ENCODE measurements at places on chromosomes 5 and 9.

- DNase-seq, result no peak
These were observed 11.1 kb upstream of the NEUROG1 start for GRCh38 chr5:135546912-135547311.

- DNase-seq, result no peak
These were observed 4.8 kb upstream of the ARAP3 start for GRCh38 chr5:141686648-141687416.

DNA sequence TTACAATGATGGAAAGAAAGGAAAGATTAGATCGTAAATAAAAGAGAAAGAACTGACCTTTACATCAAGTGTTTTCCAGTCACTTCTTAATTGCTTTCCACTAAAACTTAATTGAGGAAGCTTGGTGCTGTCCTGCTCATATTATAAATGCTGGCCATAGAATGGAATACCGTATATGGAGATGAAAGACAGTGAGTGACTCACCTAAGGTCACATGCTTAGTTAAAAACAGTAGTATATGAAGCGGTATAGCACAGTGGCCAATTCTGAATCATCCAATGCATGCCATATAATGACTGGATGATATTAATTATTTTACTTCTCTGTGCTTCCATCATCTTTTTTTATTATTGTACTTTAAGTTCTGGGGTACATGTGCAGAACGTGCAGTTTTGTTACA lies 482.4 kb upstream of the SGCD start:
- no peak for DNase-seq

- DNase-seq, result no peak
These were observed 3.1 kb downstream of the CYSTM1 start for GRCh38 chr5:140178086-140178410.

DNA sequence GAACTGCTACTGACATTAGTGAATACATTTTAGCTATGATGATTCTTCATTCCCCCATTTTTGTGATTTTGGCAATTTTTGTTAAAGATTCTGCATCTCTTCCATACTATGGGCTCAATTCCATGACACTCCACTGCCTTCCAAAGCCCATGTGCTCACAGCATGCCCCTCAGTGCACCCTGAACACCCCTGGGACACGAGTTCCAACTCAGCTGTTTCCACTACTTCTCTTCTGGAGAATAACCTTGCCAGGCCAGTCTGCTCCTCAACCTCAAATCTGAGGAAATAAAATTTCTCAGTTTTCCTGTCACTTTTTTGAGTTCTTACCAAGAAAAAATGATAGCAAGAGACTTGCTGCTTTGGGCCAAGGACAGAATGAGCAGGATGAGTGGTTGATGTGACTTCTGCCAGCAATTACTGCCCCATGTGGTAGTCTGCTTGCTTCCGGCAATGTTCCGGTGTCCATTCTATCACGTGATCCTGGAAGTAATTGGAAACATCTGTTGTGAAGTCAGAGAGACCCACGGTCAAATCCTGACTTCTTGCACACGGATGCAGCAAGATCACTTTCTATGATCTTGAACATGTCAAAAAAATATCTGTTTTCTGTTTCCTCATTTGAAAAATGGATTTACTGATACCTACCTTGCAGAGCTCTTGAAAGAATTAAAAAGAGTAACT lies 58.3 kb downstream of the EGFLAM start:
- DNase-seq, result no peak

- DNase-seq, result no peak
These were observed 449 bp upstream of the ADCY2 start for GRCh38 chr5:7395432-7395946.

DNA sequence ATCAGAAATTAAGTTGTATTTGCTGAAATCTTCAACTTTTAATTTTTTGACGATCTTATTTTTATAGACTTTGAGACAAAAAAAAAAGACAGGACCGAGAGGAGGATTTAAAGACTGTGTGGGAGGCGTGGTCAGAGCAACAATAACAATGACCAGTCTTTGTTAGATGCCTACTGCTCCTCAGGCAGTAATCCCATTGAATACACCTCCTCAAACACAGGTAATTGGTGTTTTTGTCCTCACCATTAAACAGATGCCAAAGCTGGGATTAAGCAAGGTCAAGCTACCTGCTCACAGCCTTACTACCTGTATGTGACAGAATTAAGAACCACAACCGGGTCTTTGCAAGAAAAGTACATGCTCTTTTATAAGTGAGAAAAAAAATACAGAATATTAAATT lies 233.3 kb upstream of the GRAMD2B start:
- no peak for DNase-seq

DNA sequence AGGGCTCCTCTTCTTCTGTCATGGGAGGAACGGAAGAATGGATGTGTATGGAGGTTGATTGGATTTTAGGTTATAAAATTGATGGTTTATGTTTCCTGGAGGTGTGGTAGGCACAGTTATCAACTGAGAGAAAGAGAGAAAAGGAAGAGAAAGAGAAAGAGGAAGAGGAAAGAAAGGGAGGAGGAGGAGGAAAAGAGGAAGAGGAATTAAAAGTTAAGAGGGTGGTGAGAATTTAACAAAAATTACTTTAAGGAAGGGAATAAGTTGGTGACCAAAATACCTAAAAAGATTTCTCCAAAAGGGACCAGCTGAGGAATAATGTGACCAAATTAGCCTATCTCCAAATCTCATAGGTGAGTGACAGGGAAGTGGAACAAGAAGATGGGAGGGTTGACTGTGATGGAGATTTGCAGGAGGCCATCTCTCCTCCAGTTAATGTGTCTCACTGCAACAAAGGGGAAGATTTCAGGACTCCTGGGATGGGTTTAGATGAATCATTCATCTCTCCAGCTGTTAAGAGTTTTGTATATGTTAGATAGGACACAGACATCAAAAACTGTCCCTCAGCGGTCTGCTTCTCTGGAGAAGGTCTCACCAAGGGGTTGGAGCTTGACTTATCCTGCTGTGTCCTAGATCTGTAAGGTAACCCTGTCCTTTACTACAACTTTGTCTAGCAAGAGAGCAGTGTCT lies 76.0 kb upstream of the TMC1 start:
- no peak for DNase-seq

- DNase-seq, result no peak
These were observed 52.3 kb downstream of the GGTA1 start for GRCh38 chr9:121447321-121447834.

DNA sequence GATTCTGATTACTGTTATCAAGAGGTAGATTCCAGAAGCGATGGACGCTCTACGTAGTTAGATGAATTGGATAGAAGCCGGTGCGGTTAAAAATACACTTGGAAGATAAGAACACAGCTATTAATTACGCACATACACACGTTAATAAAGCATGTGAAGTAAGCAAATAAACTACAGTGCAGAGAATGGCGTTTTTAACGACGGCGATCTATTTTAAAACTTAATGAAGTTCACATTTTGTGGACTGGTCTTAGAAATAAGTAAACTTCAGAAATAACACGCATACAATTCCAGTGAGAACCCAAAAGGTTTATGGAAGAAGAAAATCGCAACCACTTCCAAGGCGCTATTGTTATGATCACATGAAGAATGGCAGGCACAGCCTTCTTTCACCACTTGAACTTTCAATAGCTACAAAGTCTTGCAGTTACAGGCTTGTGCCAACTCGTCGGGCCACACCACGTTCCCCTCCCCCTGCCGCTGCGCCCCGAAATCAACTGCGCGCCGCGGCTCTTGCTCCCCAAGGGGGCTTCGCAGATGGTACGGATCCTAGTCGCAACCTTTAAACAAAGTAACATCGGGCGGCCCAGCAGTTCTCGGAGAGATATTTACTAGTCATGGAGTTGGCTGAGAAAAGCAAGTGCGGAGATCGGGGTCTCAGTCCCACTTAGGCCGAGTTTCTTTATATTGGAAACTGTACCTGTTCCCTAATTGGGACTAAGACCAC lies 866 bp upstream of the SEMA6A start:
- peak; percentile 75 for DNase-seq

DNA sequence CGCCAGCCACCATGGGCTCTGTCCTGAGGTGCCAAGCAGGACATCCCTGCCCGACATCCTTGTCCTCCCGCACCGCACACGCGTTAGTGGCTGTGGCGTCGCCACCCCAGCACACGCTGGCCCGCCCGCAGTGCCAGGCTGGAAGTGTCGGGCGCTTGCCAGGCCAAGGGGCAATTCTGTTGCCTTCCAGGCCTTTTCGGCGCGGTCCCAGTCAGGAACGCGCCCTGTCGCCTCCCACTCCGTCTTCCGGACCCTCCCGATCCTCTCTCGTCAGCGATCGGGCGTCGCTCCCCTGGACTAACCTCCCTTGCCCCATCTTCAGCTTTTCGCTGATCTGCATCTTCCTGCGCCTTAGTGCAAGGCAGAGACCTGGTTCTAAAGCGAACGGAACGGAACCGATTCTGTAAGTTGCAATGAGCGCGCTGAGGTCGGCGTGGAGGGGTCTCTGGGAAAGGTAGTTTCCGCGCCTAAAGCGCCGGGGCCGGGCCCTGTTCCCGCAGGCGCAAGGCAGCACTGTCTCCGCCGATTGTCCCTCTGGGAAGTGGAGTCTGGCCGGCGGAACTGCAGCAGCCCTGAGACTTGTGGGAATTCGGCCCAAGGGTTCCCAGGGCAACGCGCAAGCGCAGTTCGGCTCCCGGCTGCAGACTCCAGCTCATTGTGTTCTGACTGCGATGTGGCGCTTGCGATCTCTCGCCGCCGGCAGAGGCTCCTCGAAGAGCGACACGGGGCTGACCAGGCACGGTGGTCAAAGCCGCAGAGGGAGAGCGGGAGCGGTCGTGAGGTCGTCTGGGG lies at the start of gene ZNF454:
Gene ZNF454, plus strand, starts transcription at position 630 of the 792 bp plus-strand sequence. CDS start 1,594 bp downstream, outside the sequence.
- DNase-seq, result peak; percentile 98

GRCh38 chr5:113118298-113118697 lies 141.7 kb downstream of the DCP2 start:
- DNase-seq, result no peak

DNA sequence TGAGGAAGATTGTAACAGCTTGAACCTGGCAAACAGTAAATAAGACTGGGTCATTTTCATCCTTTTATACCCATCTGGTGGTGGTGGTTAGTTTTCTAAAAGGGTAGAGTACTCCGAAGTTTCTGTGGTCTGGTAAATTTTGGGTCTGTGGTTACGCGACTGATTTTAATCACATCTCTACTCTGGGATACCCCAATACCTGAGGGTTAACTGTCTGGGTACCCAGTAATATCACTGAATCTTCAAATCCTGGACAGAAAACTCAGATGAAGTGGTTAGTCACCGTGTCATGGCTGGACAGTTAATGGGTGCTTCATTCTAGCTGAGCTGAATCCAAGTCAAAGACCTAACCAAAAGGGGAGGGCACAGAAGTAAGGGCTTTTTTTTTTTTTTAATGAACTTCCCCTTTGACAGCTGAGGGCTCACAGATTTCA lies 474.2 kb downstream of the GADD45G start:
- no peak for DNase-seq

- DNase-seq, result no peak
These were observed 17.1 kb upstream of the DAB2 start for GRCh38 chr5:39441838-39442237.

DNA sequence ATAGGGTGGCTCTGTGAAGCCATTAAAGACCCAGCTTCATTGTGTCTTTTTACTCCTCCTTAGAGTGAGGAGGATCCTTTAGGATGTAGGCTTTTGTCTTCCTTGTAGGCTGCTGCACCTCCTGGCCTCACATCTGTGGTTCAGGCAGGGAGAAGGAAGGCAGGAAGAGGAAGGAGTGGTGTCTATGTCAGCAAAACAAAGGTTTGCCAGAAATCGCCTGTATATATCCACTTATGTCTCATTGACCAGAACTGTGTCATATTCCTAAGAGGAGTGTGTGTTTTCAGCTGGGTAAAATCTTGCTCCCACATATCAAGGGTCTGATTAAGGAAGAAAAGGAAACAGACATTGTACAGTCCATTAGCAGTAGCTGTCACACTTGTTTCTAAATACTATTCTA lies 213.8 kb downstream of the ARHGAP26 start:
- no peak for DNase-seq

DNA sequence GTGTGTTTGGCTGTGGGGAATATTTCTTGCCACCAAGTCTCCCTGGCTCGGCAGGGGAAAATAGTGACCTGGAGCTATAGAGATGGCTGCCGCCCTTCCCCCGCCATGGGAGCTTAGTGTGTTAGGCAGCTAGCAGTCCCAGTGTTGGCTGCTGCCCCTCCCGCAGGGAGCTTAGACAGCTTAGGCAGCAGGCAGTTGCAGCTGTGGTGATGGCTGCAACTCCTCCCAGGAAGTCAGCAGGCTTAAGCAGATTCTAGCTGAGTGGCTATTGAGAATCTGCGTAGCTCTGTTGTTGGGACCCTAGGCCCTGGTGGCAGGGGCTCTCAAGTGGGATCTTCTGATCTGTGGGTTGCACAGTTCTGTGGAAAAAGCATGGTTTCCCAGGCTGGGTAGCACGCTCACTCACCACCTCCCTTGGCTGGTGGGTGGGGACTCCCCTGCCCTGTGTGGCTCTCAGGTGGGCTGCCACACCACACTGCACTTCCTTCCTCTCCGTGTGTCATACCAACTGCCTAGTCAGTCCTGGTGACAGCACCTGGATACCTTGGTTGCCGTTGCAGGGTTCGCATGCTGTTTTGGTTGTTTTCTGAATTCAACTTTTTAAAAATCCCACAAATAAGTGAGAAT lies 9.3 kb downstream of the OR1N2 start:
- DNase-seq, result no peak

DNA sequence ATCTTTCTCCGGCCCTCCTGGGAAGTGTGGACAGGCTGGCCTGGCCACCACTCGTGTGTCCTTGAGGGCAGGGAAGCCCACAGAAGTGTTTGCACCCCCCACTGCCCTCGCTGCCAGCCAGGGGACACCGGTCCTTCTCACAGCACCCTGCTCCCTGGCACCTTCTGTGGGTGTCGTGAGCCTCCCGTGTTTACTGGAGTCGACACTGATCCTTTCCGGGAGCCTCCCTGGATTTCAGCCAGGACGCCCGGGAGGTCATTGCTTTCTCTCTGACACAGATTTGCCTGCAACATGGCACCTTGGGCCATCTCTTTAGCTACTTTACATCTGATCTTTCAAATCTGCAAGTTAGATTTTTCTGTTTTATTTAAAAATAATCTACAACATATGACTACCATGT lies 120.4 kb upstream of the CACNA1B start:
- DNase-seq, result no peak
